ENCODE measurements at places on chromosomes 7 and 10. TPM values are rescaled to one million over a fixed set of nuclear protein-coding genes. Genes with fewer than 3 reads are reported as not detected.

The TSPAN33 gene
- 1.0 TPM for total RNA-seq

The SVOPL gene
- total RNA-seq = not detected

The LIPK gene
- not detected for total RNA-seq

The OR2A5 gene
- total RNA-seq = not detected

The ETV1 gene
- 20.8 TPM for total RNA-seq

The C1QL3 gene
- total RNA-seq = not detected

The RNF133 gene
- not detected for total RNA-seq

The TLX1 gene
- not detected for total RNA-seq

The TUBAL3 gene
- not detected for total RNA-seq

The CUZD1 gene
- total RNA-seq = 0.13 TPM

The CFAP70 gene
- 0.64 TPM for total RNA-seq

The ADCY1 gene
- total RNA-seq = 0.16 TPM

The ACBD7 gene
- 0.40 TPM for total RNA-seq

The CDC14C gene
- total RNA-seq = not detected

The NPC1L1 gene
- total RNA-seq = 0.24 TPM

The GRID2IP gene
- total RNA-seq = not detected

The SH2D4B gene
- total RNA-seq = not detected

The ATOH7 gene
- total RNA-seq = 0.48 TPM

The MRC1 gene
- 0.13 TPM for total RNA-seq

The NPFFR1 gene
- total RNA-seq = not detected

The DDX50 gene
- 44.5 TPM for total RNA-seq

The EEPD1 gene
- 2.8 TPM for total RNA-seq

The ENTPD1 gene
- total RNA-seq = 0.52 TPM

The CALML3 gene
- total RNA-seq = not detected

The AOAH gene
- total RNA-seq = not detected

The IGF2BP3 gene
- total RNA-seq = 44.3 TPM

The ZNF425 gene
- 1.6 TPM for total RNA-seq

The CC2D2B gene
- not detected for total RNA-seq

The PROSER2 gene
- total RNA-seq = 10.5 TPM

The CNTNAP2 gene
- 0.65 TPM for total RNA-seq

The TIMM23 gene
- total RNA-seq = 97.1 TPM

The EIF5AL1 gene
- total RNA-seq = 0.32 TPM

The PAPOLB gene
- total RNA-seq = not detected

The SVIL gene
- total RNA-seq = 16.4 TPM

The COL17A1 gene
- 1.0 TPM for total RNA-seq

The TMEM72 gene
- not detected for total RNA-seq

The LIPF gene
- total RNA-seq = not detected

The HABP2 gene
- not detected for total RNA-seq

The CPA5 gene
- not detected for total RNA-seq

The STOX1 gene
- 0.48 TPM for total RNA-seq
